ENCODE measurements at places on chromosomes 7 and 10. TPM values are rescaled to one million over a fixed set of nuclear protein-coding genes. Genes with fewer than 3 reads are reported as not detected.
A peak's percentile ranks its signal among the peaks of the same experiment; 100 is the strongest.

The DENND2A gene
- total RNA-seq: not detected

The KLF14 gene
- total RNA-seq: not detected

The PTEN gene
- total RNA-seq: 36.8 TPM

The TBX20 gene
- total RNA-seq: 0.15 TPM

The PDZD7 gene
- 0.93 TPM for total RNA-seq

The ITGA8 gene
- total RNA-seq: not detected

The VPS50 gene
- total RNA-seq: 18.0 TPM

The KCNH2 gene
- total RNA-seq: 0.45 TPM

The LIPN gene
- total RNA-seq: not detected

The ADRB1 gene
- total RNA-seq: not detected

The FEZF1 gene
- total RNA-seq: not detected

The DLX6 gene
- total RNA-seq: not detected

The CCDC3 gene
- 0.34 TPM for total RNA-seq

GRCh38 chr10:98417481-98417959, 2.5 kb upstream of the PYROXD2 start:
- H3K27me3 ChIP-seq: no peaks in the 10 kb centered on the region
- H3K27ac ChIP-seq: no peak overlapping the region
- peaks cover 2% of the 10 kb centered on the region for H3K36me3 ChIP-seq
- H3K4me3 ChIP-seq: no peak overlapping the region

DNA sequence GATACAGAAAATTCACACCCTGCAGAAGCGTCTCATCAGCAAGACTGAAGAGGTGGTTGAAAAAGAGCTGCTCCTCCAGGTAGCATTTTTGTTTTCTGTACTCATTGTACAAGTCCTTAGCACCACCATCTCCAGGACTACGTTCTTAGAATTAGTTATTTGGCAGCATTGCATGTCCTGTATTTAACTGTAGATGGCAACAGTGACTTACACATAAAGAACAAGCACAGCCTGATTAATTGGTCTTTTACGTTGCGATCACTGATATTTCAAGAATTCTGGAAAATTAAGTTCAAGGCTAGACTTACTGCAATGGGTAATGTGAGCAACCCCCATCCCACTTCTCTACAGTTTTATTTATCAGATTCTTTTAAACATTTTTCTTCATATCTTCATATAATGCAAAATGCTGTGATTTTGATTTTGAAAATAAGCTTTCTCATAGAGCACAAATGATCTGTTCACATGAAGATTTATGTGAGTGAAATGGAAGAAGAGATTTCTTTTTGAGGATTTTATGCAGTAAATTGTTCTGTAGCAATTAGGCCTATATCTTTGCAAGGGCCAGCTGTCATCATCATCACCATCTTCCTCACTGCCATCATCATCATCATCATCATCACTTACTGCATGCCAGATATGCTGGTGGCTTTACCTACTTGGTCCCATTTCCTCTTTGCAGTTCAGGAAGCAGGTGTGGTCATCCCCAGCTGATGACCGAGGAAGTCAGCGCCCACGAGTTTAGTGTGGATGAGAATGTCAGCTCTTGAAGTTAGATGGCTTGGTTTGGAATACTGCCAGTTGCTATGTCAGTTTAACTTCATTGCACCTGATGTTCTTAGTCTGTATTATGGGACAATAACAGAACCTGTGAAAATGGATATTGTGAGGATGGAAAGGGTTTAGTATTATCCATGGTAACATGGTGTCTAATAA, 53.4 kb downstream of the CFAP58 start:
- no peak overlapping the region for H3K27ac ChIP-seq
- no peak overlapping the region for H3K4me3 ChIP-seq
- H3K4me1 ChIP-seq: no peaks in the 10 kb centered on the region
- no peaks in the 10 kb centered on the region for H3K36me3 ChIP-seq
- no peak for DNase-seq

DNA sequence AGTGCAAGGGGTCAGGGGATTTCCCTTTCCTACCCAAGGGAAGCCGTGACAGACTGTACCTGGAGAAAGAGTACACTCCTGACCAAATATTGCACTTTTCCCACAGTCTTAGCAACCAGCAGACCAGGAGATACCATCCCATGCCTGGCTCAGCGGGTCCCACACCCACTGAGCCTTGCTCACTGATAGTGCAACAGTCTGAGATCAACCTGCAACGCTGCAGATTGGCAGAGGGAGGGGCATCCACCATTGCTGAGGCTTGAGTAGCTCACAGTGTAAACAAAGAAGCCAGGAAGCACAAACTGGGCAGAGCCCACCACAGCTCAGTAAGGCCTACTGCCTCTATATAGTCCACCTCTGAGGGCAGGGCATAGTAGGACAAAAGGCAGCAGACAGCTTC, 53.9 kb downstream of the PIK3CG start:
- DNase-seq: no peak
- H3K36me3 ChIP-seq: peaks cover 7% of the 10 kb centered on the region
- H3K27ac ChIP-seq: no peak overlapping the region
- no peak overlapping the region for H3K4me3 ChIP-seq
- peaks cover 9% of the 10 kb centered on the region for H3K4me1 ChIP-seq
- H3K27me3 ChIP-seq: peaks cover 1% of the 10 kb centered on the region

- no peaks in the 10 kb centered on the region for H3K36me3 ChIP-seq
- no peak for DNase-seq
- no peaks in the 10 kb centered on the region for H3K27me3 ChIP-seq
Observed at GRCh38 chr7:119578116-119578515, 694.9 kb upstream of the KCND2 start.

DNA sequence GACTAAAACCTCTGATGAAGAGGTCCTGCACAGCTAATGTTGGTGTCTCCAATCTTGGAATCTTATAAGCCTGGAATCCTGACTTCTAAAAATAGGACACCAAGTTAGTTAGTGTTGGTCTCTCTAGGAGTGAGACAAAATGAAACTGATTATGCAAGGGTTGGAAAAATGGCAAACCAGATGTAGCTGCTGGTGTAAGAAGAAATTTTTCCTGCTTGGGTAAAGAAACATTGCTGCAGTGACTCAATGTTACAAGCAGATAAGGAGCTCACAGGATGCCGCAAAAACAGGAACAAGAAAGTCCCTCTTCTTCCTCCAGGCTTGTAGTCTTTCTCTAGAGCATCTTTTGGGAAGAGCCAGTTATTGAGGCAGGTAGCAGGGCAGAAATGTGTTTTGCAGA, 449.0 kb downstream of the ETV1 start:
- H3K4me3 ChIP-seq: no peak overlapping the region
- H3K36me3 ChIP-seq: no peaks in the 10 kb centered on the region
- H3K27me3 ChIP-seq: no peaks in the 10 kb centered on the region
- no peak overlapping the region for H3K27ac ChIP-seq

- H3K4me1 ChIP-seq: peaks cover 16% of the 10 kb centered on the region
- DNase-seq: no peak
- peaks cover 4% of the 10 kb centered on the region for H3K36me3 ChIP-seq
- H3K27ac ChIP-seq: no peak overlapping the region
- H3K4me3 ChIP-seq: no peak overlapping the region
Observed at GRCh38 chr7:140923358-140924006, 1.2 kb downstream of the BRAF start.

- peaks cover 27% of the 10 kb centered on the region for H3K4me1 ChIP-seq
- no peaks in the 10 kb centered on the region for H3K27me3 ChIP-seq
- peak overlapping the region; percentile 62 for H3K27ac ChIP-seq
- peak overlapping the region; percentile 48 for H3K4me3 ChIP-seq
- DNase-seq: peak; percentile 69
- no peaks in the 10 kb centered on the region for H3K36me3 ChIP-seq
Observed at GRCh38 chr7:151838861-151839381, 38.0 kb downstream of the PRKAG2 start.

- peaks cover 7% of the 10 kb centered on the region for H3K4me1 ChIP-seq
- H3K36me3 ChIP-seq: peaks cover 2% of the 10 kb centered on the region
- peaks cover 37% of the 10 kb centered on the region for H3K27me3 ChIP-seq
- peak overlapping the region; percentile 73 for H3K4me3 ChIP-seq
Observed at GRCh38 chr7:70696201-70696754, 435.7 kb upstream of the GALNT17 start.

GRCh38 chr10:70683601-70683934, 11.3 kb downstream of the ADAMTS14 start:
- no peaks in the 10 kb centered on the region for H3K4me1 ChIP-seq
- no peaks in the 10 kb centered on the region for H3K36me3 ChIP-seq
- H3K27me3 ChIP-seq: no peaks in the 10 kb centered on the region
- no peak overlapping the region for H3K4me3 ChIP-seq
- no peak for DNase-seq

DNA sequence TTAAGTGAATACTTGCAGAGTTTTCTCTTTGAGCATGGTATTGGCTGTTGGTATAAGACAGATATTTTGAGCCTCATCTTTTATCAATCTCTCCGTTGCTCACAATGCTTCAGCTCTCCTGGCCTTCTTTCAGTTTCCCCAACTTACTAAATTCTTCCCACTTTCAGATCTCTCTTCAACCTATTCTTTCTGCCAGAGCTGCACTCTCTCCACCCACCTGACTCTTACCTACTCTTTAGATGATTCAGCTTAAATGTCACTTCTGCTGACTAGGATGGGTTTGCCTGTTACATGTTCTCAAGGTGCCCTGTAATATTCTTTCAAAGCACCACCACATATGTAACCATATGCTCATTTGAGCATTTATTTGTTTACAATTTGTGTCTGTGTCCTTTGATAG, 1.6 kb downstream of the EXOSC1 start:
- H3K27me3 ChIP-seq: no peaks in the 10 kb centered on the region
- H3K27ac ChIP-seq: peak overlapping the region; percentile 58
- peaks cover 47% of the 10 kb centered on the region for H3K4me1 ChIP-seq
- H3K36me3 ChIP-seq: peaks cover 28% of the 10 kb centered on the region
- peak overlapping the region; percentile 99 for H3K4me3 ChIP-seq
- no peak for DNase-seq

DNA sequence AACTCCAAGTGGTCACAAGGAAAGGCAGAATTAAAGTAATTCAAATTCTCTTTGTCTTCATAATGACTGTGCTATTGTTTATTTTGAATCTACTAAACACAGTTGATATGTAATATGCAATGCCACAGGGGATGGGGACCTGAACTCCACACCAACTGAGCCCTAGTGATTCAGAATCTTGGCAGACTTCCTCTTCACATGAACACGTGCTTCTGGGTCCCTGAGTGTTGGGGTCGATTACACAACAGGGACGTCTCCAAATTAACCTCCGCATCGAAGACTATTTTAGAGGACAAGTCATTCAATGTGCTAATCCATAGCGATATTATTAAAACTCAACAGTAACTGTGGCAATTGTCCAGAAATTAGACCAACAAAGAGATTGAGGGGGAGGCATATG, 95.3 kb upstream of the CARD11 start:
- peaks cover 6% of the 10 kb centered on the region for H3K4me1 ChIP-seq
- no peak for DNase-seq
- H3K36me3 ChIP-seq: no peaks in the 10 kb centered on the region
- no peak overlapping the region for H3K4me3 ChIP-seq
- H3K27ac ChIP-seq: no peak overlapping the region

- no peaks in the 10 kb centered on the region for H3K27me3 ChIP-seq
- no peaks in the 10 kb centered on the region for H3K4me1 ChIP-seq
- no peaks in the 10 kb centered on the region for H3K36me3 ChIP-seq
- DNase-seq: peak; percentile 4
- H3K4me3 ChIP-seq: no peak overlapping the region
Observed at GRCh38 chr10:79391231-79392019, 44.2 kb downstream of the PPIF start.

DNA sequence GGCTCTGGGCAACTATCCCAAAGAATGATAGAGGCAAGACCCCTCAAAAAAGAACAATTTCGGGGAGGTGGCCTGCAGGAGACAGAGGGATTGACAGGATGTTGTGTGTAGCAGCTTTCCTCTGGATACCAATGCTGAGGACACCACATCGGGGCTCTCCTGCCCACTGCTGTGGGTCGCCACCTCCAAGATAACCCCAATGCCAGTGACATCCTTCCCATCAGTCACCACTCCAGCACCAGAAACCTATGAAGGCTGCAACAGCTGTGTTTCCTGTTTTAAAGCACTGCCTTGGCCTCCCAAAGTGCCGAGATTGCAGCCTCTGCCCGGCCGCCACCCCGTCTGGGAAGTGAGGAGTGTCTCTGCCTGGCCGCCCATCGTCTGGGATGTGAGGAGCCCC, 17.6 kb downstream of the ARHGAP19 start:
- H3K4me3 ChIP-seq: no peak overlapping the region
- no peaks in the 10 kb centered on the region for H3K36me3 ChIP-seq
- H3K4me1 ChIP-seq: peaks cover 10% of the 10 kb centered on the region
- H3K27me3 ChIP-seq: no peaks in the 10 kb centered on the region

GRCh38 chr7:106199813-106200364, 84.9 kb downstream of the NAMPT start:
- H3K27me3 ChIP-seq: peaks cover 20% of the 10 kb centered on the region
- H3K4me1 ChIP-seq: no peaks in the 10 kb centered on the region
- DNase-seq: no peak
- H3K27ac ChIP-seq: no peak overlapping the region
- H3K36me3 ChIP-seq: no peaks in the 10 kb centered on the region

DNA sequence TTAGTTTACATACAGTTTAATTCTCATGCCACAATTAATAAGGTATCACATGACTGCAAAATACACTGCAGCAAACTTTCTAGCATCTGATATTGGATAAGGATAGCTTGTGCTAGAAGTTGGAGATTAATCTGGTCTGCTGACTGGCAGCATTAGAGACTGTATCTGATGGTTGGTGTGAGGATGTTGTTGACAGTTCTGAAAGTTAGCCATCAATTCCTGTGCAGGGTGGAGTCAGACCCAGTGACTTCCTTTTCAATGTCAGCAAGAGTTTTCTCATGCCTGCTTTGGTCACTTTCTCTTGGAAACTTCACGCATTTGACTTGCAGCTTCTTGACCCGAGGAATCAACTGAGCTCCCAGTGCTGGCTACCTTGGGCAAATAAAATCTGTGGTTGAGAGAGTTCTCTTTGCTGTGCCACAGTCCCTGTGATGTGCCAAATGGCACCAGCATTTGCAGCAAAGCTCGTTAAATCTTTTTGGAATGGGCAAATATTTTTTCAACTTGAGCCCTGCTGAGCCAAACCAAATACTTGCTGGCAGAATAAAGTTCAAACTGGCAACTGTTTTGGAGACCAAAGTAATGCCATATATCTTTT, 233.0 kb downstream of the TRIL start:
- H3K4me1 ChIP-seq: no peaks in the 10 kb centered on the region
- no peak for DNase-seq
- no peaks in the 10 kb centered on the region for H3K36me3 ChIP-seq

GRCh38 chr10:119375574-119376272, 166.8 kb downstream of the RGS10 start:
- no peak overlapping the region for H3K27ac ChIP-seq
- H3K4me3 ChIP-seq: no peak overlapping the region
- peaks cover 1% of the 10 kb centered on the region for H3K36me3 ChIP-seq
- DNase-seq: no peak
- no peaks in the 10 kb centered on the region for H3K27me3 ChIP-seq

DNA sequence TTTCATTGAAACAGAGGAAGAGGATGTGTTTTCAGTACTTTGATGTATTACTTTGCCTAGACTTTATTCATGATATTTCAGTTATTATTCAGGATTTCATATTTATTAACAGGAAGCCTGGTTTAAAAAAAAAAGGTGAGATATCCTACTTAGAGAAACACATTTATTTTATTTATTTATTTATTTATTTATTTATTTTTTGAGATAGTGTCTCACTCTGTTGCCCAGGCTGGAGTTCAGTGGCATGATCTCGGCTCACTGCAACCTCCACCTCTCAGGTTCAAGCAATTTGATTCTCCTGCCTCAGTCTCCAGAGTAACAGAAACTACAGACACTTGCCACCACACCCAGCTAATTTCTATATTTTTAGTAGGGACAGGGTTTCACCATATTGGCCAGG, 24.5 kb downstream of the TRDMT1 start:
- H3K36me3 ChIP-seq: peaks cover 1% of the 10 kb centered on the region
- no peak overlapping the region for H3K27ac ChIP-seq

Data from activated CD4-positive, alpha-beta memory T cell treated with anti-CD3 and anti-CD28 coated beads for 36 hours (primary cell).